ENCODE measurements at places on chromosomes 13 and 19.
A peak's percentile ranks its signal among the peaks of the same experiment; 100 is the strongest.

DNA sequence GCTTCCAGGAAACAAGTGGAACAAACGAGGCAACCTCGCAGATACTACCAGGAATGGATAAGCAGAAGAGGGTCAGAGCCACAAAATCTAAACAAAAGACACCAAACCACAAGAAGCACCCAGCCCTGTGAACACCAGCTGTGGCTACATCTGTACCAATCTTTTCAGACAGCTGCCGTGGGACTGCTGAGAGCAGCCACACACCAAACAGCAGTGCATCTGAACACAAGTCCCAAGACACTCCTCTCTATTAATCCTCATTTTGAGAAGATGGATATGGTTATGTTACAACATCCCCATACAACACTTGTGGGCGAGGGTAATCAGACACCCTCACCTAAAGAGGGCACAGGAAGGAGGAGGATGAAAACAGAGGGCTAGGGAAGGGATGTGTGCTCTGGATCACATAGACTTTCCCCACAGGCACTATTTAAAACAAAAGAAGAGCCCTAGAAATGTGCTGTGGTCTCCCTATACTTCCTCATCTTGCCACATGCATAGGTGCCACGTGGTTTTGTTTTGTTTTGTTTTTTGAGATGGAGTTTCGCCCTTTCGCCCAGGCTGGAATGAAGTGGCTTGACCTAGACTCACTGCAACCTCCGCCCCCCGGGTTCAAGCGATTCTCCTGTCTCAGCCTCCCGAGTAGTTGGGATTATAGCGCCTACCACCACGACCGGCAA lies 41.6 kb upstream of the ZNF14 start:
- no peak for DNase-seq

DNA sequence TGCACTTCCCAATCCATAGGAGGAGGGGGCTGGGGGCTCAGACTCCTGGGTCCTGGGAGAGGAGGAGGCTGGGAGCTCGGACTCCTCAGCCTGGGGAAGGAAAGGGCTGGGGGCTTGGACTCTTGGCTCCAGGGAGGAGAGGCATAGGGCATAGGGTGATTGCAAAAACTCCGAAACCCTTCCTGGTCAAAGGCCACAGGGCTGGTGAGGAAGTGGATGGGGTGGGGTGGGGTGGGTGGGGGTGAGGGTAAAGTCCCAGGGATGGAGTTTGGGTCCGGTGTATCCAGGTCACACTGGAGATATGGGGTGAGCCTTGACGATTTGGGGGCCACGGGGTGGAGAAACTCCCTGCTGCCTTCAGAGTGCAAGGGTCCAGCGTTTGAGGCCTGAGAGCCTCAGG lies 2.8 kb downstream of the MYH14 start:
- DNase-seq = no peak

GRCh38 chr19:45215391-45216191 lies 29.6 kb downstream of the EXOC3L2 start:
- no peak for DNase-seq

DNA sequence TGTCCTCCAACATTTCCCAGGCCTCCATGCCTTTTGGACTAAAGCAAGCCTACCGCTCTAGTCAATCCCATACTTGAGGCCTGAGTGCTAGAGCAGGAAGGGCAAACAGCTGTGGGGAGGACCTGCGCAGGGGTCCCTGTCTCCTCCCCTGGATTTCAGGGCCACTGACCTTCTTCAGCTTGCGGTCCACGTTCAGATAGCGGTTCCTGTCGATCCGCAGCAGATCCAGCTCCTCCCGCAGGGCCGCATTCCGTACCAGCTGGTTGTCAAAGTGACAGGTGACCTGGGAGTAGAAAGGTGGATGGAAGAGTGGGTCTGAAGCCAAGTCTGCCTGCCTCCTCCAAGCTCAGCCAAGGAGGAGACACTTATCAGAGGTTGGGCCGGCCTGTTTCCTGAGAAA lies 14.0 kb upstream of the EMP3 start:
- DNase-seq = no peak

DNA sequence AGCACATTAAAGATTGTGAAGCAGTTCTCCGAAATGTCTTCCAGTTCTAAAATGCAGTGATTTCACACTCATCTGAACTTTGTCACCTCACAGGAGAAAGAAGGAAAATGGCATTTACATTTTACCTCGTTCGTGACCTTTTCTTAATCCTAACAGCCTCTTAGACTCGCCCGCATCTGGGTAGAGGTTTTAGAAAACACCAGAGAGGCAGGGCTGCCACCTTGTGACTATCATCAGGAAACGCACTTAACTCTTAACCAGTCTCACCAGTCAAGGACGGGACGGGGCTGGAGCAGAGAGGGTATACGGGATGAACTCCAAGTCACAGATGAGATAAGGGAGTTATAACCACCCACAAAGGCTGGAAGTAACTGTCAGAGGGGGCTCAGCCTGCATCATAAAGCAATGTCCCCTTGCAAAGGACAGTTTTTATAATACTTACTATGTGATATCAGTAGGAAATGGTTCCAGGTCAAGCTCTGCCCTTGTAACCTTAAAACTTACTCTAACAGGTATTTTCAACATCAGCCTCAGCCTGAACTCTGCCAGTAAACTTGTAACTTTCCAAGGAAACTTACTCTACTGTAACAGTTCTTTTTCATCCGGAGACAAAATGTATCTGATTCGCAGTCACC lies 8.6 kb upstream of the CEACAM6 start:
- DNase-seq = peak; percentile 8

GRCh38 chr13:111385183-111385857 lies 64.9 kb downstream of the TEX29 start:
- no peak for DNase-seq

DNA sequence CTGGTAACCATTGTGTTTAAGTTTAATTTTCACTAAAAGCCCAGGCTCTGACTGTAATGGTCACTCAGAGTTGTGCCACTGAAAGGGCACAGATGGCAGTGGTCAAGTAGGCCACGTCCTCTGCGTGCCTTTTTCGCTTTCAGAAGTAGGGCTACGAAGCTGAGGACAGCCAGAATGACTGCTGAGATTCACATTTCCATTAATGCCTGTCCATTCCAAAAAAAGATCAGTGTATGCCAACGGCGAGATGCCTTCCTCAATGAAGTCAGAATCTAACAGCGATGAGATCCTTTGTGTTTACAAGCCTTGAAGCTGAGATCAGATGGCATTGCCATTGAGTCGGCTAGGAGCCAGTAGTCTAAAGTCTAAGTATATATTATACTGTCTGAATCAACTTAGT lies 311.3 kb downstream of the FGF14 start:
- DNase-seq = no peak

GRCh38 chr13:59706101-59706976 lies 457.4 kb downstream of the DIAPH3 start:
- DNase-seq = no peak

- DNase-seq = no peak
Observed at GRCh38 chr13:102680842-102681740, 13.8 kb downstream of the METTL21C start.

DNA sequence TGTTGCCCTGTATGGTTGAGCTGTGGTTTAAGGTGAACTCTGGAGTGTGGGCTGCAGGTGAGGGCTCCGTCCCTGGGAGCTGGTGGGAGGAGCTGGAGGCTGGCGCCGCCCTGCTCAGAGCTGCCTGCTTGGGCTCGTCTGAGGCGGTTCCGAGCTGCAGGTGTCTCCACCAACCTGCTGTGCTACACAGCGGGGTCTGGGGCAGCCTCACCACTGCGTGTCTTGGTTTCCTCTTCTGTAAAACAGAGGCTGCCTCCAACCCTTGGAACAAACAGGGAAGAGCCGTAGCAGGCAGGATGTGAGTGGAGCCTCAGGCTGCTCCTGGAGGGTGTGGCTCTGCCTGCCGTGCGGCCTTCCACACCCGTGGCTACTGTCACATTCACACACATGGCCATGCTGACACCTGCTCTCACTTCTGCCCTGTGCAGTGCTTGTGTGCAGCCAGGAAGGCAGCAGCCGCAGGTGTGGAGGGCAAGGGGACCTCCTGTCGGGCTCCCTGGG lies 21.4 kb downstream of the NAXD start:
- no peak for DNase-seq

DNA sequence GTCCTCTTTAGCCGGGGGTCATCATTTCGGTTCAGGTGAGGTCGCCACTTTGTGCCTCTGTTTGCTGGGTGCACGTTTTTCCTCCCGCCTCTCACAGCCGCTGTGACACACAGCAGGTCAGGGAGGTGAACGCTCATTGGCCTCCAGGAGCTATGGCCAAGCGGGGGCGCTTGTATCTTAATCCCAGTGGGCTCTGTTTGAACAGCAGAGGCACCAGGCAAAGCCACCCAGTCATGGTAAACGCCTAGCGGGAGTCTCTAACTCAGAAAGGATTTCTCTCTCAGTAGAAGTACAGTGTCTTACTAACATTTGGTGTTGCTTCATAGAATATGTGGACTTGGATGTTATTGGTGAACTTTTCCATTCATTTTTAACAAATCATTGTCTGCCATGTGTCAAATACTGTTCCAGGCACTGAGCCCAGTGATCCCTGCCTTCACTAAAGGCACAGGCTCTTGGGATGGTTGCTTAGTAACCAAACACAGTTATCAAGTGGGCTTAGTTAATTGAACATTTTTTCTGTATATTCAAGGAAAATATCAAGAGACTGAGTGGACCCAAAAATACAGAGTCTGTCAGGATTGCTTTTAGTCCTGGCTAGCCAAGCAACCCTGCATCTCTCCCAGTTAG lies 186.7 kb downstream of the STK24 start:
- DNase-seq = no peak

DNA sequence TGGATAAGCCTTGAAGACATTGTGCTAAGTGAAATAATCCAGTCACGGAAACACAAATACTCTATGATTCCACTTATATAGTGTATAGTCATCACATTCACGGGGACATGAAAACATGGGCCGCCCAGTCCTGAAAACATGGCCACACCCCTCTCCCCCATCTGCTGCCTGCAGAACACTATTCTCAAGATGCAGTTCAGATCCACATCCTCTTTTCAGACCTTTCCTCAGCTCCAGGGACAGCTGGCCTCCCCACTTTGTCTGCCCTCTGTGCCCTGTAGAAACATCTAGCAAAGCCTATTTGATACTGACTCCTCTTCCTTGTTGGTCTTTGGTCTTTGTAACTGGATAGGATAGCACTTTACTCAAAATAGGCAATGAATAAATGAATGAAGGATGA lies 8.3 kb downstream of the RFX2 start:
- no peak for DNase-seq

- DNase-seq = no peak
Observed at GRCh38 chr13:24921003-24921402, 157.0 kb downstream of the RNF17 start.

GRCh38 chr19:17180997-17181702 lies 34.0 kb upstream of the USE1 start:
- DNase-seq = no peak

DNA sequence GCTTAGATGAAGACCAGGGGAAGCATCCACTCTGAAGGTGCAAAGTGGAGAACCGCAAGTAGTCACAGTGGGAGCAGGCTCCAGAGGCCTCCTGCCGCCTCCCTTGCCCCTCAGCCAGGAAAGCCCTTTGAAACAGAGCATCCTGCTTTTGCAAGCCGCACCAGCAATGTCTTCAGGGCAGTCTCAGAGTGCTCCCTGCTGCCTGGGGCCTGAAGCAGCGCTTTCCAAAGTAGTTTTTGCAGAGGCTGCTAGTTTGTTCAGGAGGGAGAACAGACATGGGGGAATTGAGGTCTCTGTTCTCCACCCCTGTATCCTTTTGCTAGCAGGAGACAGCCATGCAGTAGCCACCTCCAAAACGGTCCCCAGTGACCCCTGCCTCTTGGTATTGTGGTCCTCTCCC lies 15.8 kb upstream of the POP4 start:
- no peak for DNase-seq
